Dermis microvascular lymphatic vessel endothelial cell (primary cell): ENCODE measurements at places on chromosomes 12 and 14. TPM values are rescaled to one million over a fixed set of nuclear protein-coding genes. Genes with fewer than 3 reads are reported as not detected.

SMIM41 gene
- total RNA-seq = under 0.01 TPM in 2 replicates

TAS2R9 gene
- not detected in 2 replicates for total RNA-seq

OR6C2 gene
- not detected in 2 replicates for total RNA-seq

GAS2L3 gene
- total RNA-seq = 12.4 and 21.3 TPM in 2 replicates
